HTR-8/SVneo (cell line): ENCODE measurements at places on chromosomes 6 and 20.
A peak's percentile ranks its signal among the peaks of the same experiment; 100 is the strongest.

DNA sequence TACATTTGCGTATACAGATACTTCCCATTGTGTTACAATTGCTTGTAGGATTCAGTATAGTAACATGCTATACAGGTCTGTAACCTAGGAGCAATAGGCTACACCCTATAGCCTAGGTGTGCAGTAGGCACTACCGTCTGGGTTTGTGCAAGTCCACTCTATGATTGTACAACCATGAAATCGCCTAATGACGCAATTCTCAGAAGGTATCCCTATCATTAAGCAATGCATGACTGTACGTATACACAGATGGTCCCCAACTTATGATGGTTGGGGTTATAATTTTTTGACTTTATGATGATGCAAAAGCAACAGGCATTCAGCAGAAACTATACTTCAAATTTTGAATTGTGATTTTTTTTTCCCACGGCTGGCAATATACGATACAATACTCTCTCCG is 458.2 kb upstream of the NOX3 start:
- no peak for DNase-seq

DNA sequence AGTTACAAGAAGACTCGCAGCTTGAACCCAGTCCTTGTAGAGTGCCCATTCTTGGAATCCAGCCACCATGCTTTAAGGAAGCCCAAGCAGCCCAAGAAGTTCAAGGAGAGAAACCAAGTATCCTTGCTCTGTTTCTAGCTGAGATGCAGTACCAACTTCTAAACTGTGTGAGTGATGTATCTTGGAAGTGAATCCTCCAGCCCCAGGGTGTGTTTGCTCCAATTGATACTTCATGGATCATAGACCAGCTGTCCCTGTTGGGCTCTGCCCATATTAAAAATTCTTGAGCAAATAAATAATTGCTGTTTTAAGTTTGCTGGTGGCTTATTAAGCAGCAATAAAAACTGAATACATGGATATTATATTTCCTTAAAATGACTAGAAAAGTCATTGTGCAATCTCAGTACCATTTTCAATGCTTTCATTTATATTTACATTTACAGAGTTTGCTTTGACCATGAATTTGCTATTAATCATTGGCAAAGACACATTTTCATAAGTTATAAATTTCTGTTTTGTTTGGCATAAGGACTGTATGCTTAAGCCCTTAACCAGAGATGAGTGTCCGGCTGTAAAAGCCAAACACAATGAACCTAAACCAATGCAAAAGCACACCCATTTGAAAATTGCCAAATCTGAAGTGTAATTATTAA is 9.2 kb downstream of the SPTLC3 start:
- DNase-seq: no peak

DNA sequence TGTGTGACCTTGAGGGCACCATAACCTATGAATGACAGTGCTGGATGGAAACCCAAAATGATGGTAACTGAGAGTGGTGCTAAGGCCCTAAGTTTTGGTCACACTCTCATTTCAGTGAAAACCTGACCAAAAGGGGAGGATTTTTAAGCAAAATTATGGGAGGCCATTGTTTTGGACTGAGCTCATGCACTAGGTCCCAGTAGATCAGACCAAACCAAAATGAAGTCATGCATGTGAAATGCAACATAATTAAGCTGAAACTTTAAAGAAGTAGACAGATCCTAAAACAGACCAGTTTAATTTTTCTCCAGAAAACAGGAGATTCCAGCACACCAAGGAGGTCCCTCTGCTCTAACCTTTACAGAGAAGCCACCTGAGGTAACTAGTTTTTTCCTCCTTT is 24.0 kb upstream of the THBS2 start:
- no peak for DNase-seq

DNA sequence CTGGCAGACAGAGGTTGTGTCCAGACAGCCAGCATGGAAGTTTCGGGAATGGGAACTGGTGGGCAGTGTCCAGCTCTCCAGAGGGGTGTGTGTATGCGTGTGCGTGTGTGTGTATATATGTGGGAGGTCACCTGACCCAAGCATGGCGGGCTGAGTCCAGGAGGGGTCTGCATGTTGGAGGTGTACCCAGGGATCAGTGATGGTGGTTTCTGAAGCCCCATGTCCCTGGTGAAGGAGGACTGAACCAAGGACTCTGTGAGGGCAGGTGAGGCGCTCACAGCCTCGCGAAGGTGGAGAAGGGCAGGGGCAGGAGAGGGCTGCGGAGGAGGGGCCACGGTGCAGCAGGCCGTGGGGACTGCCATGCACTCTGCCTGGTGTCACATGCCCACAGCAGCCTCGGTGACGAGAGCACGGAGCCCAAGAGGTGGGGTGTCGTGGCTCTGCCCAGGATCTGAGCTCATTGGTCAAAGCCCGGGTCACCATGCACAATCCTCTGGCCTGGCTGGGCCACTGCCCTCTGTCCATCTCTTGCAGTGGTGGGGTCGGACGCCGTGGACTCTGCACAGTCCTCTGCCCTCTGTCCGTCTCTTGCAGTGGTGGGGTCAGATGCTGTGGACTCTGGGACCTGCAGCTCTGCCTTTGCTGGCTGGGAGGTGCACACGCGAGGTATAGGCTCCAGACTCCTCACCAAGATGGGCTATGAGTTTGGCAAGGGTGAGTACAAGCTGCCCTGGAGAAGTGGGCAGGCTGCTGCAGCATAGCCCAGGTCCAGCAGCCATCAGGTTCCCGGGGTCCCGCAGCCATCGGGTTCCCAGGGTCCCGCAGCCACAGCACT is 2.1 kb upstream of the LIME1 start:
- DNase-seq: no peak

DNA sequence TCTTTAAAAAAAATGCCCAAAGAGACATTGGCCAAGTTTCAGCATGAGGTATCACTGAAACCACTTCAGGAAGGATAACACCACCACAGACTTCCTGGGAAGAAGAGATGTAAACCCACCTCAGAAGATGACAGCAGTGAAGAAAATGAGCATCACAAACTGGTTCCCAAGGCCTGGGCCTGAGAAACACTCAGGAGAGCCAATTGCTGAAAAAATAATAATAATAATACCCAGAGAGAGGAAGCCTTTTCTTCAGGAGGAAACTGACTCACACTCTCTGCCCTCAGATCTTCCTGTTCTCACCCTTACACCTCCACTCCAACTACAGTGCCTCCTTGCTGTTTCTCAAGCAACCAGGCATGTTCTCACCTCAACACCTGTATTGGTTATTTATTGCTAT is 68.1 kb upstream of the MAFB start:
- no peak for DNase-seq

GRCh38 chr6:89430201-89430962 is 2.6 kb upstream of the ANKRD6 start:
- no peak for DNase-seq

- no peak for DNase-seq
These were observed 13.4 kb upstream of the MAPK13 start for GRCh38 chr6:36116943-36117342.

DNA sequence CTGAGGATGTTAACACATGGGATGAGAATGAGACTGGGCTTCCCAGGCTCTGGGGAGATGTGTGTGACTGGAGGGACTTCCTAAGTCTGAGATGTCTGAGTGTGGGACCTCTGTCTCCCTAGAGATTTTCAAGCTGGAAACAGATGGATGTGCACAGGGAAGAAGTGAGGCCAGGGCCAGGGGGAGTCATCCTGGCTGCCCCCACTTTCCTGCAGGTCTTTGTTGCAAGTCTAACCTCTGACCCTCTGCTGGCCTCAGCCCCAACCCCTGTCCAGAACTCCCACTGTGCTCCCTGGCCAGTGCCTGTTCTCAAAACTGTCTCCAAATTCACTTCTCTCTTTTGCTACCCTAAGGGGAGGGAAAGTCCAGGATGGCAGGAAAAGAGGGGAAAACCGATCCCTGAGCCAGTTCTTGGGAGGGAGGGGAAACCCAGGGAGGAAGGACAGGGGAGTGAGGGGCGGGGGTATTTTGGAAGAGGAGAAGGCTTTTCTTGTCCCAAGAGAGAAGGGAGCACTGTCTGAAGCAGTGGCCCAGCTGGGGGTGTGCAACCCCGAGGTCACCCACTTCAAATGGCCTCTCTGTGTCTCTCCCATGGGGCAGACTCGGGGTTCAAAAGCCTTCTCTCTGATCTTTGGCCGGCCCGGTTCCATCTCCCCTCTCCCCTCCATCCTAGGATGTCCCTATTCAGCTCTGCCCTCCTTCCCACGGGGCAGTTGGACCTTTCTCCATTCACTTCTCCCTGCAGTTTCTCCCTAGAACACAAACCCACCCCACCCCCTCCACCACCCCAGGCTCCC is 3.1 kb downstream of the PPP1R18 start:
- DNase-seq: no peak

GRCh38 chr6:91462241-91462640 is 875.4 kb upstream of the MAP3K7 start:
- DNase-seq: no peak

GRCh38 chr20:36461600-36462439 is 79.5 kb upstream of the MYL9 start:
- DNase-seq: no peak

- no peak for DNase-seq
These were observed 3.8 kb downstream of the BRPF3 start for GRCh38 chr6:36200154-36200891.

GRCh38 chr6:53119772-53120409 is 28.8 kb downstream of the GCM1 start:
- peak; percentile 14 for DNase-seq

DNA sequence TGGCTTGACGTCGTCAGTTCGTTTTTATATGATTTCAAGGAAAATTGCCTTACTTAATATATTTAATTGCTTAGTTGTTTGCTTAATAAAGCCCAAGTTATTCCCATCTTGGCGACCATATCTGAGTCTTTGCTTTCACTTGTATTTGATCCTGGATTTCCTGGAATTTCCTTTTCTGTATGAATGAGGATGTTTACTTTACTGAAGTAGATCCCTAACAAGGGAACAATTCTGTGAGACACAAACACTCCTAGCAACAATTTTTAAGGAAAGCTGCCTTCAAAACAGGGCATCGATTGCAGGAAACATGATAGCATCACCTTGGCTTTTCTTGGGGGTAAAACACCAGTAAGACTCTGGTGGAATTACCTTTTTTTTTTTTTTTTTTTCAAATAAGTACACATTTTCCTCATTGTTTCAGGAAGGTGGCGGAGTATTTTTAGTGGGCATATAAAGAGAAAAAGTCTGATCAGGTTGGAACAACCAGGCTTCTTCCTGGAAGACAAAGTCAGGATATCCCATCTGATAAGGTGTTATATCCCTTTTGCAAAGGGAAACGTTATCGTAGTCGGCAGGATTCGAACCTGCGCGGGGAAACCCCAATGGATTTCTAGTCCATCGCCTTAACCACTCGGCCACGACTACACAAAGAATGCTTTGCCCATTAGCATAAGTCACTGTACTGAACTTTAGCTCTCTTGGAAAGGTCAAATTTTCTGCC is 68.5 kb upstream of the ZNF184 start:
- no peak for DNase-seq

DNA sequence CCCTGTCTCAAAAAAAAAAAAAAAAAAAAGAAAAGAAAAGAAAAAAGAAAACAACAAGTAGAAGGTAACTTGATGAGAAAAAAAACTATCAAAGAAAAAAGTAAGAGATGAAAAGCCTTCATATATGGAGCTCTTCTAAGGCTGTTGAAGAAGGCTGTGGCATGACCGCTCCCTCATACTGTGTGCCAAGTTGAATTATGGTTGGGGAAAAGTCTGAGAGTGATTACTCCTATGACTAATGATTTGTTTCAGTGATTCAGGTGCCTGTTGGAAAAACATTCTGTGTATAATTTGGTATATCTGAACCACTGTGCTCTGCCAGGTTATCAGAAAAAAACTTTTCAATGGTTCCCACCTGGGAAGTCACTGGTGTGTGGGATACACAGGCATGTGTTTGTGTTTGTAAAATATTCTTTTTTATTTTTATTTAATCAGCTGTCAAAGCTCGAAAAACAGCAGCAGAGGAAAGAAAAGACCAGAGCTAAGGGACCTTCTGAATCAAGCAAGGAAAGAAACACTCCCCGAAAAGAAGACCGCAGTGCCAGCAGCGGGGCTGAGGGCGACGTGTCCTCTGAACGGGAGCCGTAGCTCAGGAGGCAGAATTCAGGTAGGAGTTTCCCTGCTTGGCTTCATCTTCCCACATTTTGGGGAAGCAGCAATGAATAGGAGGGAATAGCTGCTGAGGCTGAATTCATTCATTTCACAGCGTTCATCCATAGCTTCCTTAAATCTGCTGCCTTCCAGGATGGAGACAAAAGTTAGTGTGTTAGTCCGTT is 69.7 kb upstream of the SCP2D1 start:
- DNase-seq: no peak

GRCh38 chr20:23868321-23868720 is 11.2 kb downstream of the CST5 start:
- no peak for DNase-seq

DNA sequence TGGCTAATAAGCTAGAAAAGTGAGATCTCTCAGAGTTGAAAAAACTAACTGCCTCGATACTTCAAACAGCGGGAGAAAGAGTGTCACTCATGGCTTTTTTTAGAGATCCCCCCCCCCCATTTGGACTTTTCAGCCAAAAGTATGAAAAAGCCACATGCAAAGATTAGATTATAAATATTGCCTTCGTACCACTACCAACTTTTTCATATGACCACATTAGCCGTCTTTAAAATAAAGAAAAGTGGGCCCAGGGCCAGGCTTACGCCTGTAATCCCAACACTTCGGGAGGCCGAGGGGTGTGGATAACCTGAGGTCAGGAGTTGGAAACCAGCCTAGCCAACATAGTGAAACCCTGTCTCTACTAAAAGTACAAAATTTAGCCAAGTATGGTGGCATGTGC is 4.4 kb downstream of the PGK2 start:
- no peak for DNase-seq

DNA sequence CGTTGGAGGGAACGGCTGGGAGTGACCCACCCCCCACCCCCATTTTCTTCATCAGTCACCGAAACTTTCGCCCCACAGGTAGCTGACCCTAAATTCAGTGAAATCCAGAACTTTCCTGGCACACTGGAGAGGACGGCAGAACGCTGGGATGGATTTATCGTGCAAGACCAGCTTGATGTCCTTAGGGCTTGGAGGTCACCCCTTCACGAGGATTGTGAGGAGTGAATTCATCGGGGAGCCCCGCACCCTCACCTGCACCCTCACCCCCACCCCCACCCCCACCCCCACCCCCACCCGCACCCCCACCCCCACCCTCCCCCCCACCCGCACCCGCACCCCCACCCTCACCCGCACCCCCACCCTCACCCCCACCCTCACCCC is 13.3 kb upstream of the TCFL5 start:
- DNase-seq: no peak

GRCh38 chr6:41443616-41444525 is 102.3 kb upstream of the FOXP4 start:
- DNase-seq: no peak

DNA sequence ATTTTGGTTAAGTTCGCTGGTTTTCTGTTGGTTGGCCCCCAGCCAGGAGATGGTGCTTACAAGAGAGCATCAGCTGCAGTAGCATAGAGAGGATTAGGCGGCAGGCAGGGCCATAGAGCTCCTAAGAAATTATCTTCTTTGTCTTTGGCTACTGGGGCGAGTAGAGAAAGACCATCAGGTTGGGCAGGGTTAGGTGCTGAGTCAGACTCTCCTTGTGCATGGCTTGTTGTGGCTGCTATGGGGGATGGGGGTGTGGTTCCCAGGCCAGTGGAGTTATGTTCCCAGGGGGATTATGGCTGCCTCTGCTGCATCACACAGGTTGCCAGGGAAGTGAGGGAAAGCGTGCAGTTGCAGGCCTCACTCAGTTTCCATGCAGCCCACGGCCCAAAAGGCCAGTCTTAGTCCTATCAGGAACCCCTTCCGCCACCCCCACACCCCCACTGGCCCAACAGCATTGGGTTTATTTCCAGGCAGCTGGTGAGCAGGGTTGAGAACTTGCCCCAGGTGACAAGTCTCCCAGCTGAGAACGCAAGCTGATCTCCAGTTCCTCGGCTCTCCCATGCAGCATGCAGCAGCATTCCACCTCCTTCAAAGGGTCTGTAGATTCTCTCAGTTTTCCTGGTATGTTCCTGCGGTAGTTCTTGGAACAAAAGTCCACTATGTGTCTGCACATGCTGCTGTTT is 243.7 kb downstream of the UTRN start:
- no peak for DNase-seq
